Bronchus fibroblast of lung (primary cell): ENCODE measurements at places on chromosomes 3 and 15. TPM values are rescaled to one million over a fixed set of nuclear protein-coding genes. Genes with fewer than 3 reads are reported as not detected.

THRB gene
- total RNA-seq: 0.84 and 1.6 TPM in 2 replicates

TNFAIP8L3 gene
- 2.1 and 3.2 TPM in 2 replicates for total RNA-seq

SLC38A3 gene
- total RNA-seq: 0.30 TPM in 1 of 2 replicates, not detected in the other

HIGD2B gene
- total RNA-seq: not detected in 2 replicates

GNB4 gene
- total RNA-seq: 56.0 and 58.3 TPM in 2 replicates

CFAP92 gene
- total RNA-seq: not detected in 2 replicates

POLQ gene
- total RNA-seq: 4.3 and 4.7 TPM in 2 replicates

OSTN gene
- total RNA-seq: not detected in 2 replicates

RPN1 gene
- 321 and 336 TPM in 2 replicates for total RNA-seq

GOLGA8N gene
- total RNA-seq: 0.84 and 2.1 TPM in 2 replicates

EIF4G1 gene
- 375 and 377 TPM in 2 replicates for total RNA-seq

TUSC7 gene
- not detected in 2 replicates for total RNA-seq

HRG gene
- total RNA-seq: not detected in 2 replicates

SEMA3B gene
- 14.3 and 15.3 TPM in 2 replicates for total RNA-seq

FBXO40 gene
- not detected in 2 replicates for total RNA-seq

SI gene
- total RNA-seq: not detected in 2 replicates

SERPINI1 gene
- 1.5 and 2.1 TPM in 2 replicates for total RNA-seq

FOXL2NB gene
- total RNA-seq: not detected in 2 replicates

EFHB gene
- under 0.01 TPM in 1 of 2 replicates, not detected in the other for total RNA-seq

HOMER2 gene
- 0.50 and 1.5 TPM in 2 replicates for total RNA-seq

NGLY1 gene
- total RNA-seq: 15.5 and 16.1 TPM in 2 replicates

DNAJB11 gene
- total RNA-seq: 44.4 and 53.1 TPM in 2 replicates

NTRK3 gene
- not detected in 2 replicates for total RNA-seq

CCR3 gene
- not detected in 2 replicates for total RNA-seq

DPPA4 gene
- 0.67 and 1.2 TPM in 2 replicates for total RNA-seq

GXYLT2 gene
- 9.4 and 15.0 TPM in 2 replicates for total RNA-seq

CHSY1 gene
- total RNA-seq: 23.8 and 26.4 TPM in 2 replicates

SLC6A20 gene
- not detected in 2 replicates for total RNA-seq

SKOR1 gene
- 0.17 TPM in 1 of 2 replicates, not detected in the other for total RNA-seq

CASR gene
- total RNA-seq: not detected in 2 replicates

ECT2 gene
- 52.6 and 57.0 TPM in 2 replicates for total RNA-seq

KIF15 gene
- total RNA-seq: 14.4 and 15.5 TPM in 2 replicates

PHLDB2 gene
- total RNA-seq: 18.0 and 25.1 TPM in 2 replicates

A4GNT gene
- total RNA-seq: not detected in 2 replicates

ABCC5 gene
- 5.8 and 6.6 TPM in 2 replicates for total RNA-seq

VPS18 gene
- total RNA-seq: 24.0 and 26.6 TPM in 2 replicates

PIERCE2 gene
- 2.4 and 3.4 TPM in 2 replicates for total RNA-seq

SERINC4 gene
- 0.15 TPM in 1 of 2 replicates, not detected in the other for total RNA-seq

CPB1 gene
- total RNA-seq: 0.15 TPM in 1 of 2 replicates, not detected in the other

LRRC31 gene
- not detected in 2 replicates for total RNA-seq

CNTN4 gene
- total RNA-seq: not detected in 2 replicates

ACOX2 gene
- 5.4 and 6.4 TPM in 2 replicates for total RNA-seq

ITIH1 gene
- not detected in 2 replicates for total RNA-seq

PAQR5 gene
- 1.2 and 1.5 TPM in 2 replicates for total RNA-seq

EDEM1 gene
- 16.9 and 22.5 TPM in 2 replicates for total RNA-seq

FOXB1 gene
- total RNA-seq: not detected in 2 replicates

LDHAL6B gene
- not detected in 2 replicates for total RNA-seq

IMPG2 gene
- under 0.01 TPM in 2 replicates for total RNA-seq

SPATA12 gene
- under 0.01 and 0.15 TPM in 2 replicates for total RNA-seq

CCDC39 gene
- total RNA-seq: not detected in 2 replicates

GOLGA6A gene
- not detected in 2 replicates for total RNA-seq

DZIP3 gene
- total RNA-seq: 8.2 and 8.3 TPM in 2 replicates

EXOSC7 gene
- 60.9 and 64.1 TPM in 2 replicates for total RNA-seq

MFN1 gene
- 22.4 and 27.7 TPM in 2 replicates for total RNA-seq

SAMMSON gene
- not detected in 2 replicates for total RNA-seq

PPP2R3A gene
- 9.8 and 10.1 TPM in 2 replicates for total RNA-seq

PSMD6 gene
- total RNA-seq: 86.7 and 92.6 TPM in 2 replicates

CCR2 gene
- total RNA-seq: not detected in 2 replicates
